Panc1 (cell line): ENCODE measurements at places on chromosomes 1 and 21. TPM values are rescaled to one million over a fixed set of nuclear protein-coding genes. Genes with fewer than 3 reads are reported as not detected.

- no peaks in the 10 kb centered on the region for H3K4me1 ChIP-seq
- H3K27ac ChIP-seq, result no peak overlapping the region
- no peaks in the 10 kb centered on the region for H3K36me3 ChIP-seq
Measured at GRCh38 chr1:203073469-203073868, 12.3 kb downstream of the MYOG start.

DNA sequence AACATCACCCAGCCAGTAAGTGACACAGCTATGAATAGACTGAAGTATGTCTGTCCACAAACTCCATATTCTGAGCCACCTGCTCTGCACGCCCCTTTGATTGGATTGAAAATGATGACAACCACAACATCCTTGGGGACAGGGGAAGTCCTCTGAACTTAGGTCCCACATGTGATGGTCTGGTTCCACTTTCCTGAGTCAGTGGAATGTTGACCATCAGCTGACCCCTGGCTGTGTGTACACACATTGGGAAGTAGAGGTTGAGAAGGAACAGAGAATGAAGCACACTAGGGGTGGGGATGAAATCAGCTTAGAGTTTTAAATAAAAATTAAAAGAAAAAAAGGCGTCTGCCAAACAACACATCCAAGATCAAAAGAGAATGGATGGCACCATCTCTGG is 8.0 kb upstream of the DISP3 start:
- peaks cover 8% of the 10 kb centered on the region; the same call in 1 of the 2 replicates for H3K27me3 ChIP-seq
- no peak overlapping the region for H3K4me3 ChIP-seq
- no peaks in the 10 kb centered on the region for H3K4me1 ChIP-seq
- DNase-seq, result no peak
- no peak overlapping the region for H3K27ac ChIP-seq

DNA sequence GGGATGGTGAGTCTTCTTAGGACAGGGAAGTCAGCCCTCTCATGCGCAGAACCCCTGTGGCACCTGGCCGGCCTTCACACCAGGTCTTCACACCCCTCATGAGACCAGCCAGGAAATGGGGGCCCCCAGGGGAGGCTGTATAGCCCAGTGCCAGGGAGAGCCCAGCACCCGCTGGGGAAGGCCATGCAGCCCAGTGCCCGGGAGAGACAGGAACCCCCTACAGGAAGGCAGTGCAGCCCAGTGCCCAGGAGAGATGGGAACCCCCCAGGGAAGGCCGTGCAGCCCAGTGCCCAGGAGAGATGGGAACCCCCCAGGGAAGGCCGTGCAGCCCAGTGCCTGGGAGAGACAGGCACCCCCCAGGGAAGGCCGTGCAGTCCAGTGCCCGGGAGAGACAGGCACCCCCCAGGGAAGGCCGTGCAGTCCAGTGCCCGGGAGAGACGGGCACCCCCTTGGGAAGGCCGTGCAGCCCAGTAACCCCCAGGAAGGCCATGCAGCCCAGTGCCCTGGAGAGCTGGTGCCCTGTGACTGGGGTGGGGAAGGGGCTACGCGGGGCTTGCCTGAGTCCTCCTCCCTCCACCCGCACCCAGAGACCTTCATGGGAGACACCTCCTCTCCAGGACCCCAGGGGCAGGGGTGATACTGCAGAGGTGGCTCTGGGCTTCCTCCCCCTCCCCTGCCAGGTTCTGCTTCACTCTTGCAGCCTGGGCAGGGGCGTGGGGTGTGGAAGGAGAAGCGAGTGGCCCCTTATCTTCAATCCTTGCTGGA is 110.5 kb upstream of the COL6A1 start:
- H3K4me3 ChIP-seq, result no peak overlapping the region
- DNase-seq, result no peak
- H3K27me3 ChIP-seq, result no peaks in the 10 kb centered on the region; the same call in 1 of the 2 replicates
- no peaks in the 10 kb centered on the region for H3K36me3 ChIP-seq
- no peak overlapping the region for H3K27ac ChIP-seq
- no peaks in the 10 kb centered on the region for H3K4me1 ChIP-seq

Gene TTC39A
- 8.3 TPM for total RNA-seq

- no peak for DNase-seq
- H3K27ac ChIP-seq, result no peak overlapping the region
- no peaks in the 10 kb centered on the region for H3K4me1 ChIP-seq
- no peaks in the 10 kb centered on the region for H3K36me3 ChIP-seq
Measured at GRCh38 chr1:25699500-25700143, 83.0 kb downstream of the MAN1C1 start.

- no peak overlapping the region for H3K27ac ChIP-seq
- no peaks in the 10 kb centered on the region for H3K27me3 ChIP-seq
- no peak overlapping the region for H3K4me3 ChIP-seq
- H3K36me3 ChIP-seq, result no peaks in the 10 kb centered on the region
Measured at GRCh38 chr1:178908358-178908757, 37.5 kb upstream of the ANGPTL1 start.

Gene RAB42
- 4.2 TPM for total RNA-seq

Gene B3GALT5
- total RNA-seq, result 0.10 TPM

DNA sequence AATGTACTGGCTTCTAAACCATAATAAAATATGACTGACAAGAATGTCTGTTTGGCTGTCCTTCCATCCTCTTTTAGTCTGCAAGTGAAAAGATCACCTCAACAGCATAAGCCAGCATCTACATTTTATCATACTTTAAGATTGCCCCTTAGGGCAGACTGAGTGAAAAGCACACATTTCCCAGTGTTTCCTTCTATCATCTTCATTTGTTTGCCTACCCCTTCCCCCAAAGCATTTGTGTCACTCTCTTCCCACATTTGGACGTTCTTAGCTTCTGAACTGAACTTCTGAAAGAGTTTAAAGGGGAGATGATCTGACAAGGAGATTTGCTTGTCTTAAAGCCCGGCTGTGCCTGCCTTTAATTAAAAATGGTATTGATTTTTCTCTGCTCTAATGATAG is 322.2 kb downstream of the SPATA17 start:
- H3K27ac ChIP-seq, result no peak overlapping the region
- H3K4me3 ChIP-seq, result no peak overlapping the region
- DNase-seq, result no peak
- H3K4me1 ChIP-seq, result no peaks in the 10 kb centered on the region

- no peak overlapping the region for H3K27ac ChIP-seq
- no peak for DNase-seq
- H3K4me1 ChIP-seq, result no peaks in the 10 kb centered on the region
- H3K27me3 ChIP-seq, result no peaks in the 10 kb centered on the region; the same call in 1 of the 2 replicates
- no peak overlapping the region for H3K4me3 ChIP-seq
Measured at GRCh38 chr1:5338466-5338865, 653.8 kb downstream of the NPHP4 start.

Gene PLA2G2D
- not detected for total RNA-seq

DNA sequence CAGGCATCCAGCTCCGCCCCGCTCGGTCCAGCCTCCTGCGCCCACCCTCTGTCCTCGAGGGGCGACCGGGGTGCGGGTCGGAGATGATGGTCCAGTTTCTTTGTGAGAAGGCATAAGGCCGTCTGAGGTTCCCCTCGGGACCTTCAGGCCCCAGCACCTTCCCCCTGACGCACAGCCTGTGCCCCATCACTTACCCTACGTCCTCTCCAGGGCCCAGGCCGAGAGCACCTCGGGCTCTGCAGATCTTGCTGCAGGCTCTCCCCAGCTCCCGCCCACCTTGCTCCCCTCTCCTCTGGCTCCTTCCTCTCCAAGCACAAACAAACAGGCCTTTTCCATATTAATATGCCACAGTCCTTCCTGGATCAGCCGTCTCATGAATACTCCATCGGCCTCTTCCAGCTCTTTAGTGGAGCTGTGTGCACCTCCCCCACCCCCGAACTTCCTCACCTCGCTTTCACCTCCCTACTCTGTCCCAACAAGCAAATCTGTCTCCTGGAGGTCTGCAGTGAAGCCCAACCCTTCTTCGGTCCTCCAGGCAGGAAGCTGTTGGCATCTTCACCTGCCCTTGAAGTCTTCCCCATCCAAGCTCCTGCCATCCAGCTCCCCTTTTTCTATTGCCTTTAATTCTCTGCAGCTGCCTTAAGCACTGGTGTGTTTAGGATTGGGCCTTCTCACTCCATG is 448 bp upstream of the COL9A2 start:
- H3K27me3 ChIP-seq, result no peaks in the 10 kb centered on the region; the same call in 1 of the 2 replicates
- H3K27ac ChIP-seq, result no peak overlapping the region
- no peaks in the 10 kb centered on the region; the same call in none of the 2 replicates for H3K4me1 ChIP-seq
- H3K36me3 ChIP-seq, result no peaks in the 10 kb centered on the region
- no peak for DNase-seq
